ENCODE measurements at places on chromosomes 7 and 10. TPM values are rescaled to one million over a fixed set of nuclear protein-coding genes. Genes with fewer than 3 reads are reported as not detected.

GPAM gene
- 21.8 TPM for total RNA-seq

GRCh38 chr10:3783682-3784432 lies 1.2 kb downstream of the KLF6 start:
- peaks cover 46% of the 10 kb centered on the region for H3K36me3 ChIP-seq
- H3K27ac ChIP-seq, result peak overlapping the region; percentile 100
- H3K4me3 ChIP-seq, result peak overlapping the region; percentile 88
- DNase-seq, result peak; percentile 91

SPDYE5 gene
- 0.28 TPM for total RNA-seq

- H3K27ac ChIP-seq, result no peak overlapping the region
- H3K4me1 ChIP-seq, result peaks cover 12% of the 10 kb centered on the region
- DNase-seq, result no peak
- peaks cover 5% of the 10 kb centered on the region for H3K27me3 ChIP-seq
- H3K36me3 ChIP-seq, result peaks cover 14% of the 10 kb centered on the region
These were observed 27.6 kb downstream of the WDR86 start for GRCh38 chr7:151382079-151382885.

GRCh38 chr10:3451516-3452172 lies 279.1 kb upstream of the PITRM1 start:
- no peak overlapping the region for H3K4me3 ChIP-seq
- H3K36me3 ChIP-seq, result no peaks in the 10 kb centered on the region
- H3K27ac ChIP-seq, result peak overlapping the region; percentile 39
- DNase-seq, result peak; percentile 43
- peaks cover 8% of the 10 kb centered on the region for H3K4me1 ChIP-seq

GRCh38 chr7:22654831-22655230 lies 72.2 kb upstream of the IL6 start:
- DNase-seq, result no peak
- H3K27me3 ChIP-seq, result no peaks in the 10 kb centered on the region

- peaks cover 22% of the 10 kb centered on the region for H3K4me1 ChIP-seq
- H3K4me3 ChIP-seq, result no peak overlapping the region
- H3K36me3 ChIP-seq, result no peaks in the 10 kb centered on the region
- H3K27me3 ChIP-seq, result no peaks in the 10 kb centered on the region
- no peak for DNase-seq
- H3K27ac ChIP-seq, result no peak overlapping the region
These were observed 22.0 kb downstream of the CYTH3 start for GRCh38 chr7:6250364-6250833.

DNA sequence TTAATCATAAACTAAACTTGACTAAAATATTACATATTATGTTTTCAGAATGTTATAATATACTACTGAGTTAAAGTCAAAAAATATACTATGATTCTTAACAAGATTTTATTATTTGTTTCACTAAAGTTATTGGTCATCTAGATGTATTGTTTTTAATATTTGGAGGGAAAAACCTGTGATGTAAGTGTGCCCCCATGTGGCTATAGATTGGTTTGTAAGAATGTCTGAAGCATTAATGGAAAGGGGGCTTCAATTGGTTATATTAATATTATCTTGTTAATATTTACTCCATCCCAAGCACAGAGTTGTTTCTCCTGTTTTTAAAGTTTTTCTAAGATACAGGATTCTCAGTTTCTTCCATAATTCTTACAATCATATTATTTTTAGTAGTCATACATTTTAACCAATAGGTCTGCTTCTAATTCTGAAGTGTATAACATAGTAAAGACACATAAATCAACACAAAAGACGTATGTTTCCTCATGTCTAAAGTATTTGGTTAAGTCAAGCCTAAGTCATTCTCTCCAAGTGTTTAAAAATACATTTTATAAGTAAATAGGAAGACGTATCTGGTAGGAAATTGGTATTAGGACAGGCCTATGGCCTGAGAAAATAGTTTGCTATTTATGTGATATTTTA lies 58.0 kb downstream of the GNAT3 start:
- no peak overlapping the region for H3K4me3 ChIP-seq
- DNase-seq, result peak; percentile 72
- no peak overlapping the region for H3K27ac ChIP-seq
- H3K27me3 ChIP-seq, result no peaks in the 10 kb centered on the region
- H3K36me3 ChIP-seq, result no peaks in the 10 kb centered on the region

- no peak for DNase-seq
- H3K27ac ChIP-seq, result no peak overlapping the region
- peaks cover 2% of the 10 kb centered on the region for H3K4me1 ChIP-seq
- H3K4me3 ChIP-seq, result no peak overlapping the region
- no peaks in the 10 kb centered on the region for H3K36me3 ChIP-seq
These were observed 302.5 kb downstream of the BMPER start for GRCh38 chr7:34207810-34208209.

TUBAL3 gene
- total RNA-seq, result not detected

GRCh38 chr10:132955479-132955878 lies 13.1 kb upstream of the CFAP46 start:
- H3K4me1 ChIP-seq, result peaks cover 6% of the 10 kb centered on the region
- no peaks in the 10 kb centered on the region for H3K36me3 ChIP-seq
- H3K27ac ChIP-seq, result no peak overlapping the region
- no peak for DNase-seq

DNA sequence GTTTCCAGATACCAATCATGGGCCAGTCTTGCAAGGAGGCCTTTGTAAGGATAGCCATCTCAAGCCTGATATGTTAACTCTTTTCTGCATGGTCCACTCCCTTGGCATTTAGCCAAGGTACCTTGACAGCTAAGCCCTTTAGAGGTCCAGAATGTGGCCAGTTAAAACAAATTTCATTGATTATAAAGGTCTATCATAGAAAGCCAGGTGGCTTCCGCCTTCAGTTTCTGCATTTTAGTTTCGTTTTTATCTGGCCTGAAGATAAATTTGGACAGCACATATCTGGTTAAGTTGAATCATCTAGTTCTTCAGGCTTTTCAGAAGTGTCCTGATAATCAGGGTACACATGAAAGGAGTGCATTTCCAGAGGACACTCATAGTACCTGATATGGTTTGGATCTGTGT lies 30.7 kb downstream of the ANKIB1 start:
- no peak overlapping the region for H3K4me3 ChIP-seq
- H3K4me1 ChIP-seq, result peaks cover 3% of the 10 kb centered on the region
- H3K27me3 ChIP-seq, result no peaks in the 10 kb centered on the region
- no peak overlapping the region for H3K27ac ChIP-seq
- H3K36me3 ChIP-seq, result no peaks in the 10 kb centered on the region

DNA sequence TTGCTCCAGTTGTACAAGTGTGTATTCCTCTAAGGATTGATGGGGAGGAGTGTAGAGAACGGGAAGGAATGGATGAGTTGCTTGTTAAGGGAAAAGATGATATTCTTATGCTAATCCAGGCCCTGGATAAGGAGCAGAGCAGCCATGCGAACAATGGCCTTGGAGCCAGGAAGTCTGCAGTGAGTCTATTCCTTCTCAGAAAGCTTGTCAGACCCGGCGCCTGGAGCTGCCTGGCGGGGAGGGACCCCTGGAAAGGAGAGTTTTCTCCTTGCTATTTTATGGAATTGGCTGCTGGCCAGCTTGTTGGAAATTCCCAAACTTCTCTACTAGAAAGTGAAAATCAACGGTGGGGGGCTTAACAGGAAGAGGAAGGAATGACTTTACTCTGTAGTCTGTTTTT lies 89.1 kb downstream of the MMRN2 start:
- H3K4me3 ChIP-seq, result no peak overlapping the region
- H3K36me3 ChIP-seq, result no peaks in the 10 kb centered on the region
- peaks cover 15% of the 10 kb centered on the region for H3K4me1 ChIP-seq
- H3K27me3 ChIP-seq, result no peaks in the 10 kb centered on the region

DNA sequence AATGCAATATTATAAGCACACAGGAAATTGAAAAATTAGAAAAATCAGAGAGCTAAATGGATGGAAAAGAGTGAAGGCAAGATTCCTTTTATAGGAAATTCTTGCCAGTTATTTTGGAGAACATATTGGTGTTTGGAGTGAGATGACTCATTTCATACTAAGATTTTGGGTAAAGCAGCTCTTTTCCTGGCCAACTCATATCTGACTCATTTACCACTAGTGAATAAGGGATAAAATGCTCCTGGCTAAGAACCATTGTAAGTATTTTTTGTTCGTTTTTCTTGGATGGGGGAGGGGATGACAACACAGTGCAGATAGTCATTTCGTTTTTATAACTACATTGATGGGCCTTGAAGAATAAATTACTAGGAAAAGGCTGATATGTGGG lies 139.3 kb downstream of the TWIST1 start:
- no peaks in the 10 kb centered on the region for H3K36me3 ChIP-seq
- DNase-seq, result no peak
- peak overlapping the region; percentile 29 for H3K27ac ChIP-seq
- H3K4me1 ChIP-seq, result no peaks in the 10 kb centered on the region
- H3K4me3 ChIP-seq, result no peak overlapping the region
- H3K27me3 ChIP-seq, result no peaks in the 10 kb centered on the region

GRCh38 chr10:30043476-30044270 lies 15.7 kb downstream of the JCAD start:
- peaks cover 2% of the 10 kb centered on the region for H3K4me1 ChIP-seq
- H3K27me3 ChIP-seq, result no peaks in the 10 kb centered on the region

DNA sequence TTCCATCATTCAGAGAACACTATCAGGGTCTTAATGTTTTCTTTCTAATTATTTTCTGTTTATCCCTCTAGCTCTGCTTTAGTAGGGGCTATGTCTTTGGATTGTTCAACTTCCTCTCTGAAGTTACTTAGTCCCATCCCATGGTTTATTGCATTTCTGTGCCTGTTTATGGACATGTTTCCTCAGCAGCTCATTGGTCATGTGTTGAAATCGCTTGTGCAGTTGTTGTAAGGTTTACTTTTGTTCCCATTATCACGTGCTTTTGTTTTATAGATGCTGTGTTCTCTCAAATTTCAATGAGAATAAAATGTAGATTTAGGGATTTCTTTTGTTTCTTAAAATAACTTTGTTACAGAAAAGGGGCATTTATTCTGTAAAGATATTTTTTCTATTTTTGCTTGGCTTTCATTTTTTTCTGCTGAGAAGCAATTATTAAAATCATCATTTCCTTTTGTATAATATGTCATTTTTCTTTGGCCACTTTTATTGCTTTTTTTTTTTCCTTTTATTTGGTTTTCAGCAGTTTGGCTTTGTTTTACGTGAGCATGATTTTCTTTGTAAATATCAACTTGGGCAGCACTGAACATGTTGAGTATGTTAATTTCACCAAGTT lies 110.9 kb downstream of the CCDC7 start:
- no peaks in the 10 kb centered on the region for H3K4me1 ChIP-seq
- no peaks in the 10 kb centered on the region for H3K36me3 ChIP-seq
- H3K4me3 ChIP-seq, result no peak overlapping the region
- no peak overlapping the region for H3K27ac ChIP-seq
- DNase-seq, result peak; percentile 14
- H3K27me3 ChIP-seq, result no peaks in the 10 kb centered on the region

GRCh38 chr10:649445-649797 lies 40.0 kb downstream of the DIP2C start:
- H3K4me3 ChIP-seq, result no peak overlapping the region
- no peaks in the 10 kb centered on the region for H3K27me3 ChIP-seq
- H3K27ac ChIP-seq, result no peak overlapping the region
